ENCODE measurements at places on chromosomes 2 and 18.

- DNase-seq = no peak
These were observed 2.0 kb downstream of the RAPH1 start for GRCh38 chr2:203532957-203533658.

GRCh38 chr2:240603846-240604245 lies 17.3 kb downstream of the CAPN10 start:
- peak; percentile 69 for DNase-seq

DNA sequence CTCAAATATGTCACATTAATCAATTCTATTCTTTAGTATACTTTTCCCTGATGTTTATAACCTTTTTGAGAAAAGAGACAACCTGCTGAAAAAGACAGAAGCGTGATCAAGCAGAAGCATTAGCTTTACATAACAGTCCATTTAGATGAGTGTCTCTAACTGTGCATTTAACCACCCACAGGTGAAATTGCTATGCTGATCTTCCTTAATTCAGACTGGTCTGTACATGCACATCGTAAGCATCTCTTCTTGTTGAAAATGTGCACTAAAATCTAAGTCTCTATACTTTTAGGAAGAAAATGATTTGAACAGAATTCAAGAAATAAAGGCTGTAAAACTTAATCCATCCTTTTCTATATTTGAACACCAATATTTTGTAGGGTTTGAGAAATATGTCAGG lies 794.4 kb upstream of the FSHR start:
- no peak for DNase-seq

- no peak for DNase-seq
These were observed 85.5 kb downstream of the SCN1A start for GRCh38 chr2:166042356-166042755.

DNA sequence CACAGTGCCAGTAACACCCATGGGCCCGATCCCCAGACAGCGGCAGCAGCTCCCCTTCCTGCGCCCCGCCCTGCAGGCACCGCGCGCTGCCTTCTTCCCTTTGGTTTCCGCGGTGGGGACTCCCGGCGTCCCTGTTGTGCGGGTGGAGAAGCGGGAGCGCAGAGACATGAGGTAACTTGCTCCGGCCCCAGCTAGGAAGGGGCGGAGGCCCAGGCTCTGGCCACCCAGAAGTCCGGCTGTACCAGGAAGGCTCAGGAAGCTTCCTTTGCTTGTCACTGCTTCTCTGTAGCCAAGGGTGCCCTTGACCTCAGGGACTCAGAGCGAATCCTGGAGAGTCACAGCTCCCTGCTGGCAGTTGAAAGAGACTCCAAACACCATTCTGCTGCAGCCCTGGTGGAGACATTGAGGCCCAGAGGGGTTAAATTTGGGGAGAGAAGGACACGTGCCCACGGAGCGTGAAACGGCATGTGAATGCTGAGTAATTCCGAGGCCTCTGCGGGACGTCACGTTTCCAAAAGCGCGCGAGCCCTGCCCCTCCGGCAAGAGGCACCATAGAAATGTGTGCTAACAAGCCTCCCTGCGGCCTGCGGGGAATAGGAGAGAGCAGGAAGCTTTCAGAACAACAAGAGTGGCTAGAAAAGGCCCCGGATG lies 6.7 kb upstream of the ADCY3 start:
- DNase-seq = peak; percentile 92

GRCh38 chr2:223166983-223167650 lies 115.1 kb downstream of the KCNE4 start:
- no peak for DNase-seq

- no peak for DNase-seq
These were observed 74.9 kb downstream of the ORC4 start for GRCh38 chr2:147945660-147946059.

DNA sequence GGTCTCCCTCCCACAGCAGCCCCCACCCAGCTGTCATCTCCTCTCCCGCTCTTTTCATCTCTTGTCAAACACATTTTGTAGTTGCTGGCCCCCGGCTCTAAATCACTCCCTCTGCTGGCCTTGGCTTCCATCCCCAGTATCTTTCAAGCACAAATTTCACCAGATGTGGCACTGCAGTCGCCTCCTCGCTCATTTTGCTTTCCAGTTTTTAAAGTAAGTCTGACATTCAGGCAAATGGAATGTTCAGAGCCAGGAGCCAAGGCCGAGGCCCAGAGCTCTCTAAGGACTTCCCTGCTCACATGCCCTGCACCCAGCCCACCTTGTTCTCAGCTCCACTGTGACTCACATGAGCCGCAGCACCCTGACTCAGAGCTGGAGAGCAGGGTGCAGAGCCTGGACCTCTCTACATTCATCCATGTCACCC lies 158.4 kb downstream of the GALNT14 start:
- no peak for DNase-seq

- no peak for DNase-seq
These were observed at the start of gene C2orf66 for GRCh38 chr2:196809260-196809659. C2orf66 (minus strand) TSS chr2:196809355; CDS start chr2:196809336, 19 bp downstream.

GRCh38 chr2:189580241-189580651 lies 340 bp downstream of the SLC40A1 start:
- DNase-seq = no peak

DNA sequence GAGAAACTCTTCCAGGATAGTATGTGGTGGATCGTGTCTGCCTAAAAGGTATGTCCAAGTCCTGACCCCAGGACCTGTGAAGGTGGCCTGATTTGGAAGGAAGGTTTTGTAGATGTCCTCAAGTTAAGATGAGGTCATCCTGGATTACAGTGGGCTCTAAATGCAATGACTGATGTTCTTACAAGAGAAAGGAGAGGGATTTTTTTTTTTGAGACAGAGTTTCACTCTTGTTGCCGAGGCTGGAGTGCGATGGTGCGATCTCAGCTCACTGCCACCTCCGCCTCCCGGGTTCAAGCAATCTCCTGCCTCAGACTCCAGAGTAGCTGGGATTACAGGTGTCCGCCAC lies 19.9 kb downstream of the MBP start:
- DNase-seq = no peak

DNA sequence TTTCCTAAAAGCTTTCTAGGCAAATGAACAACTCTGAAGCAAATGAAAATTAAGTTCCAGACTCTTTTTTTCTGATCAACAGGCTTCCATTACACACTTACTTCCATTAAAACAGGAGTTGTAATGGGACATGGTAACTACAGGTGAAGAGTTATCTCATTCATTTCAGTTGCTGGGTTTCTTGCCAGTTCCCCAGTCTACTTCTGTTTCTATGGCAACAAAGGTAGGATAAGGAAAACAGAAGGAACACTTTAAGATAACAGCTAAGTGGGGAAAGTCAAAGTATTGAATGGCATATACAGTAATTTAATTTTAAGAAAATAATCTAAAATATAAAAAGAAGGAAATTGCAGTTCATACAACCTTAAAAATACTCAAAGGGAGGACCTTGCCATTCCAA lies 25.1 kb downstream of the BAZ2B start:
- no peak for DNase-seq

DNA sequence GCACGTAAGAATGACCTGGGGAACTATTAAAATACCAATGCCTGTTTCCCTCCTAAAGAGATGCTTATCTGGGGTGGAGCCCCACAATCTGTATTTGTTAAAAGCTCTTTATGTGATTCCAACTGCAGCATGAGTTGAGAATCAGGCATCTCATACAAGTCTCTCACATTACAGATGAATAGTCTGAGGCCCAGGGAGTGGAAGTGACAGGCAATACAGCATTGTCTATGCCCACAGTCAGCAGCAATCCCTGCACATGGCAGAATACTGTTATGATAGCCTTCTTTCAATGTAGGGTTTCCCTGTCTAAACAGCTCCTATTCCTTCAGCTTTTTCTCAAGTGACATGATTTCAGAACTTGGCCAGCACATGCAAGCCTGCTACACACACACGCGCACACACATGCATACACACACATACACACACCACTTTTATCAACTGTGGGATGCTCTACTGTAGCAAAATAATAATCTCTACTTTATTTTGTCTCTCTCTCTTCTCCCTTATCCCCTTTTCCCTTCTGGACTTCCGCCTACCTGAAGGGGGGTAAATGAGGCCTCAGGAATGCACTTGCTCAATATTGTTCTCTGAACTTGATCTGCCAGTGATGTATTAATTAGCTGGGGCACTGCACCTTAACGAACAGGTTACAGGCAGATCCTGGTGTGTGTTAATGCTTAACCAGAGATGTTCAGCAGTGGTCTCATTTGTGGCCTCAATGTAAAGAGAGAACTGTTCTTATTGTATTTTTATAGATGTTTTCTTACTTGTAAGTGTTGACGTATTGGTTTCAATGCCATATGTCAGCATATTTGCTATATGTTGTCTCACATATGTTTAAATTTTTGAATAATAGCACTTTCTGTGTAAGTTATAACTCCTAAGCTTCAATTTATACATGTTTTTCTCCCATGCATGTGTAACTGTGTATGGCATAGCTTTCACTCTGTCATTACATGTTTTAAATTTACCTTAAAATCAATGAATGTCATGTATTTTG lies 116.0 kb downstream of the SETBP1 start:
- no peak for DNase-seq

GRCh38 chr18:35991696-35992095 lies 19.2 kb downstream of the RMP24 start:
- no peak for DNase-seq

GRCh38 chr2:110955045-110955444 lies 165.7 kb upstream of the BCL2L11 start:
- DNase-seq = no peak

- no peak for DNase-seq
These were observed 101.4 kb downstream of the COLEC12 start for GRCh38 chr18:398935-399630.

DNA sequence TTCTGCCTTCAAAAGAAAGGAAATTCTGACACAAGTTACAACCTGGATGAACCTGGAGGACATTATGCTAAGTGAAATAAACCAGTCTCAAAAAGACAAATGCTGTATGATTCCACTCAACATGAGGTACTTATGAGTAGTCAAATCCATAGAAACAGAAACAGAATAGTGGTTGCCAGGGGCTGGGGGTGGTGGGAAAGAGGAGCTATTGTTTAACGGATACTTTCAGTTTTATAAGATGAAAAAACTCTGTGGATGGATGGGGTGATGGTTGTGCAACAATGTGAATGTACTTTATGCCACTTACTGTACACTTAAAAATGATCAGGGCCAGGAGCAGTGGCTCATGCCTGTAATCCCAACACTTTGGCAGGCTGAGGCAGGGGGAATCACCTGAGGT lies 15.4 kb downstream of the SLC35F5 start:
- DNase-seq = no peak

- no peak for DNase-seq
These were observed 187.4 kb downstream of the TMEM247 start for GRCh38 chr2:46666754-46667153.
